ENCODE measurements at places on chromosomes 3 and 15.

DNA sequence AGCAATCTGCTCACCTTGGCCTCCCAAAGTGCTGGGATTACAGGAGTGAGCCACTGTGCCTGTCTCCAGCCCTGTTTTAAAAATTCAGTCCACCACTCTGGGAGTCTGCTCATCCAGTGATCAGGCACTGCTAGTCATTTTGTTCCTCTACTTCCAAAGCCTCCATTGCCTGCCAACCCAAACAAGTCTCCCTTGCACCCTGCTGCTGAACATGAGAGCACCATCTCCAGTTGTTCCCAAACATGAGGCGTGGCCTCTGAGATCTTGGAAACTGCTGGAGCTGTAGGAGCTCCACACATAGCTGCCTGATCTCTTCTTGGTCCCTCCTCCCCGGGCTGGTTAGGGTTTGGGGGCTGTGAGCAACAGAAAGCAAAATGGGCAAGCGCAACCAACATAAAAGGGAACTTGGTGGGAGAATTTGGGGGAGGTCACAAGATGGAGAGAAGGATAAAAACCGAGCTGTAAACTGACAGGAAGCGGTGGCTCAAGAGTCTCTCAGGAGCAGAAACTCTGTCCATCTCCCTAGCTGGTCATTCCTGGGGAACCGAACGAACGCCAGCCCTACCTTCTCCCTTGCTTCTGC lies 49.6 kb upstream of the TLE3 start:
- DNase-seq, result no peak

DNA sequence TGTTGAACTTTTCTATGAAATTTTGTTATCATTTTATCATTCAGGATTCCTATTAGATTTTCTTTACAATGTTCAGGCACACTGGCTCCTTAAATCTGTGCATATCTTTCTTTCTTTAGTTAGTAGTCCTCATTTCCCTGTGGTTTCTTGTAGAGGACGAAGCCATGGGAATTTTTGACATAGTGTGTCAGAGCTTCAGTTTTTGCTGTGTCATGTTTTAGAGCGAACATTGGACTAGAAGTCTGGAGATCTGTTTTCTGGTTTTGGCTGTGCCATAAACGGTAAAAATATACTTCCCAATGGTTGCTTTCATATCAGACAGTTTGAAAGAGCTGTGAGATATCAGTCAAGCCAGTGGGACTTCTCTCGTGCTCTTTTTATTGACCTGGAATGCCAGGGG lies 105.2 kb downstream of the CHCHD4 start:
- DNase-seq, result no peak

DNA sequence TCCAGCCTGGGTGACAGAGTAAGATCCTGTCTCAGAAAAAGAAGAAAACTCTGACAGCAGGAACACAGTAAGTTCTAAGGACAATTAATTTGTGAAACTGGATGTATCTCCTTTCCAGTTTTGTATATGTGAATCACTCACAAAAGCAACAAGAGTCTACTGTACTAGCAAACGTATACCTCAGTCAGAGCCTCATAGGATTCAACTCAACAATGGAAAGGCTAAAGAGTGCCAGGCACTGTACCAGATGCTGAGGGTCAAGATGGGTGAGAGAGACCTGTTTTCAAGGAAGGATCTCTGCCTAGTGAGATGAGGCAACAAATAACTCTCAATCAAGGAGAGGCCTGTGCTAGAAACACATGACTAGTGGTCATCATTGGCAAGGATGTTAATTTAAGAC lies 14.9 kb downstream of the TBL1XR1 start:
- no peak for DNase-seq

DNA sequence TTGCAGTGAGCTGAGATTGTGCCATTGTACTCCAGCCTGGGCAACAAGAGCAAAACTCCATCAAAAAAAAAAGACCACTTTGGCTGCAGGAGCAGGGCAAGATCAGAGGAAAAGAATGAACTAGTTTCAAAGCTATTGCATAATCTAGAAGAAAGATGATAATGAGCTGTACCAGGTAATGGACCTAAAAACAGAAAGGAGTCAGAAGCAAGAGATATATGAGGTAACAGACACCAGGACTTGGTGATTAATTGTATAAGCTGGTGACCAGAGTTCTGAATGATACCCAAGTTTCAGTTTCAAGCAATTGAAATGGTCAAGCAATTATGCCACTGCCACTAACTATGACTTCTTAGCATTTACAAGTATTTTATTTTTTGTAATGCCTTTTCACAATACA lies 2.9 kb downstream of the POLQ start:
- no peak for DNase-seq

- DNase-seq, result no peak
Observed at GRCh38 chr15:99507016-99507503, 58.7 kb upstream of the MEF2A start.

DNA sequence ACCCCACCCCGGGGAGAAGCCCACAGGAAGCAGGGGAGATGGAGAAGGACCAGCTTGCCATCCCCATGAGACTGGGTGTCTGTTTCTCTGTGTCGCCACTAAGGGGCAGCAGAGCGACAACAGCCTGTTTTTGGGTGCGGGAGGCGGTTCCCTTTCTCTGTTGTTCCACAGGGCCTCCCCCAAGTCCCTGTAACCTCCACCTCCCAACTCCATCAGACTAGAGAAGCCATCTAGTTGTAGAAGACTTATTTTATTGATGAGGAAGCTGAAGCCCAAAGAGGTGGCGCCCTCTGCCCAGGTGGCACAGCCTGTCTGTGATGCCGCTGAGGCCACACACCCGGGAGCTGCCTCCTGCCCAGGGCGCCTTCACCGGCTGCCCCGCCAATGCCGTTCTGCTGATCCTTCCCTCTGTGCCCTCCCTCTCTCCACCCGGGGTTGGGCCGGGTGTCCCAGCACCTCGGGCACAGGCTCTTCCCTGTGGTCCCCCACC lies 3.9 kb upstream of the CCDC9B start:
- no peak for DNase-seq

DNA sequence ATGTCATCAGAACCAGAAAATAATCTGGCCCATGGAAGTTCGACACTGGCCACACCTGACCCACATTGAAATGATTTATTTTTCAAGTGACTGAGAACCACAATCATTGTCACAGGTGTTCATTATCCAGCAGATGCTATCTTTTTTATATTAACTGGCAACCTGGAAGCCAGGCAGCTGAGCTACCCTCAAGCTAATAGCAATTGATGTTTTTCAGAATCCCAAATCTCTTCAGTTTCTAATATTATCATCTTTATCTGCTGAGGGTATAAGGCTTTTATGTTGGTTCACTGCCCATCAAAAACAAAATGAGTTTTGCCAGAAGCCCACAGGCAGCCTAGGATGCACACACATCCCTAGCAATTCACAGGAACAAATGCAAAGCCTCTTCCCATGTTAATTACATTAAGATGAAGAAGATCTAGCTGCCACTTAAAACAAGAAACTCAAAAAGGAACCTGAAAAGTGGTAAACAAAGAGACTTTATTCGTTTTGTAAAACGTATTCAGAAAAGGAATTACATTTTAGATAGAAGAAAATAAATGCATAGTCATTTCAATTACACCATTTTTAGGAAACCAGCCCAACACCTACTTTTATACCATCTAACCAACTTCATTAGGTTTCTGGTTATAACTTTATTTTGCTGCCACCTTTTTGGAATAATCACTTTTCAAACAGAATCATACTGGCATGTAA lies 40.9 kb upstream of the STRIT1 start:
- no peak for DNase-seq

Measured in right lung (tissue), 10 donors.